ENCODE measurements at places on chromosomes 16 and 17.

DNA sequence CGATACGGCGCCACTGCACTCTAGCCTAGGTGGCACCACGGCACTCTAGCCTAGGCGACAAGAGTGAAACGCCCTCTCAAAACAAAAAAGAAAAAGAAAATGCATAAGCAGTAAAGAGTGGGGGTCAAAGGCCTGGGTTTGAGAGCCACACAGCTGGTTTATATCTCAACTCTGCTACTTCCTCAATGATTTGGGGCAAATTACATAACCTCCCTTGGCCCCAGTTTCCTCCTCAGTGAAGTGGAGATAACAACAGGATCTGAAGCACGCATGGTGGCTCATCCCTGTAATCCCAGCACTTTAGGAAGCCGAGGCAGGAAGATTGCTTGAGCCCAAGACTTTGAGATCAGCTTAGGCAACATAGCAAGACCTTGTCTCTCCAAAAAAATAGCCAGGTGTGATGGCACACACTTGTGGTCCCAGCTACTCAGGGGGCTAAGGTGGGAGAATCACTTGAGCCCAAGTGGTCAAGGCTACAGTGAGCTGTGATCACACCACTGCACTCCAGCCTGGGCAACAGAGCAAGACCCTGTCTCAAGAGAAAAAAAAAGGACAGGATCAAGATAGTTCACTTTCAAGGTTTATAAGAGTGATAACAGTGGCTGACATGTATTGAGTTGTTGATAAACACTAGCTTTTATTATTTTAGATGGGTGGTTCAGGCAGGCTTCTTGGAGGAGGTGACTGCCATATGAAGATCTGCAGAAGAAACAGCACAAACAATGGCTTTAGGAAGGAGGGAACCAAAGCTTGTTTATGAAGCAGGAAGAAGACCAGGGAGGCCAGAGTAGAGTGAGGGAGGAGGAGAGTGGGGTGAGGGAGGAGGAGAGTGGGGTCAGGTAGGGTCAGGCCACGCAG is 8.5 kb upstream of the COG1 start:
- no peak for DNase-seq

- DNase-seq, result no peak
These were observed 8.4 kb upstream of the NXN start for GRCh38 chr17:987931-988330.

- no peak for DNase-seq
These were observed 325.8 kb downstream of the CBLN1 start for GRCh38 chr16:48955837-48956236.

GRCh38 chr17:8442310-8442709 is 6.6 kb downstream of the NDEL1 start:
- no peak for DNase-seq

GRCh38 chr16:83898463-83899271 is at the start of gene MLYCD:
TSS of gene MLYCD (plus strand) at chr16:83899115. CDS start at chr16:83899145, 30 bp downstream.
- DNase-seq, result peak; percentile 4

- DNase-seq, result no peak
These were observed 2.7 kb upstream of the PRM1 start for GRCh38 chr16:11283820-11284248.

DNA sequence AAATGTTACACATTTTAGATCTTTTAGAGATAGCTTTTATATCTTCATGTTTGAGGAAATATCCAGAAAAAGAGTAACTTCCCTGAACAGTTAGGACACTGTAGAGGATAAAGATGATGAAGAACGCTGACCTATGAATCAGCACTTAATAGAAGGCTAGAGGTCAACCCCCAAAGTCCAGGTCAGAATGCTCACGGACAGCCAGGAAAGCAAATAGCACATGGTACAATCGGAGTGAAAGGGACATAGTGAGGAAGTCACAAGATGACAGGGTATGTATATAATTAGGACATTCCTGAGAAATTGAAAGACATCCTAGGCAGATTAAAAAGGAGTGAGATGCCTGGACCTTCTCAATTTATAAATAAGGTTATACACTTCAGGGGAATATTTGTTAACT is 55.1 kb upstream of the CNTNAP4 start:
- no peak for DNase-seq

GRCh38 chr16:2739625-2740430 is 12.6 kb upstream of the SRRM2 start:
- DNase-seq, result no peak

- no peak for DNase-seq
These were observed 1.7 kb downstream of the VWA3A start for GRCh38 chr16:22093996-22094395.

GRCh38 chr17:57488856-57489255 is 232.5 kb downstream of the MSI2 start:
- no peak for DNase-seq

GRCh38 chr16:5736209-5736930 is 638.8 kb upstream of the EEF2KMT start:
- DNase-seq, result no peak

DNA sequence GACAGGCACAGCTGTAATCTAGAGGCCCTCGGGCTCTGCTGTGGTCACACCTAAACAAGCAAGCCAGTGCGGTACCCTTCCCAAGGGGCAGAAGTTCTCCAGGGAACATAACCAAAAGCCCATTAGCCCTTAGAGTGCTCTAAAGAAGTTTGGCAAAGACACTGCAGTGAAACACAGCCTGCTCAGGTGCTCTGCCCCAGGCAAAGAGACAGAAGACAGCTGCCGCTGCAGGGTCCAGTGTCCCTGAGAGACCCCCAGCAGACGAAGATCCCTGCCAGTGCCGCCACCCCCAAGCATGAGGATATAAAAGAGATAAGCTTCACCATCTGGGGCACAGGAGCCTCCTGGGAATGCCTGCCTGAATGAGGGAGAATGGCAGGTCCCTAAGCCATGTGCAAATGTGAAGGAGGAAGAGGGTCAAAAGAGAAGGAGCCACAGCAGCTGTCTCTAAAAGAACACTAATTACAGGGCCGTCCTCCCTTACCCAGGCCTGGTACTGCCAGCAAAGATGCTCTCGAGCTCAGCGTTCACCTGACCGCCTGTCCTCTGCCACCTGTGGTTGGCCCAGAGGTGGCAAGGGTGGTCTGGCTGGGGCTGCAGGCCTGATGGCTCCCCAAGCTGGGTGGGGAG is 29.7 kb downstream of the CUEDC1 start:
- DNase-seq, result no peak

DNA sequence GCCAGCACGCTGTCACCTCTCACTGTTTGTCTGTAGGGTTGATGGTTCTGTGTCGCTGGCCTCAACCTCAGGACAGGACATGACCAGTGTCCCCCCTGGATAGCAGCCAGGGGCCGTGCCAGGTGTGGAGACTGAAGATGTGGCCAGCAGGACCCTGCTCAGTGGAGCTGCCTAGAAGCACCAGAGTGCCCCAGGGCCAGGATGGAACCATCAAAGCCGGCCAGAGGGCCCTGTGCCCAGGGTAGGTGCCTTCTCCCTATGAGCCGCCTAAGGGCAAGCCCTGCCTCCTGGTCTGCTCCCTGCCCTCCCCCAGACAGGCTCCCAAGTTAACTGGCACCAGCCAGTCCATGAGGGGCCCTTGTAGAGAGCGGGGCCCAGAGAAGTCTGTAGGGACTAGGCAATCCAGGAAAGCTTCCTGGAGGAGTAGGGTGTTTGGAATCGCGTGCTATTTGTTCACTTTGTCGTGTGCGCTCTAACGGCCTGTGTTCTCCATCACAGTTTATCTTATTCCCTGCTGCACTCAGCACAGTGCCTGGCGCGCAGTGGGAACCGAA is 546 bp upstream of the NDUFB10 start:
- no peak for DNase-seq

- DNase-seq, result peak; percentile 93
These were observed 151.1 kb downstream of the SDK2 start for GRCh38 chr17:73492821-73493814.

DNA sequence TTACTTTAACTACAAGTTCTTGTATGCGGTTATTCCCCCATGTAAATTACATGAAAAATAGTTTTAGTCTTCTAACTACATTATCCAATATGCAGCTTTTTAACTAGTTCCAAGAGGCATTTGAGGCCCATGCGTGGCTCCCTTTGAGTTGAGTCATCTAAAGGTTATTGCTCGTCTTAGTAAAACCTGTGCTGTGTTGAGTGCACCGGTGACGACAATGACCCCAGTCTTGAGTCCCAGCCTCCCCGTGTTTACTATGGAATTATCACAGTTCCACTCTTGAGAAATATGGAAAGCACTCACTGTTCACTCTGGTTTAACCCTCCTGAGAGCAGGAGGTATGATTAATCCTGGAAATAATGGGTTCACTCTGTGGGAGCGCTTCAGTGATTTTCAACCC is 119.2 kb downstream of the PITPNC1 start:
- DNase-seq, result no peak

DNA sequence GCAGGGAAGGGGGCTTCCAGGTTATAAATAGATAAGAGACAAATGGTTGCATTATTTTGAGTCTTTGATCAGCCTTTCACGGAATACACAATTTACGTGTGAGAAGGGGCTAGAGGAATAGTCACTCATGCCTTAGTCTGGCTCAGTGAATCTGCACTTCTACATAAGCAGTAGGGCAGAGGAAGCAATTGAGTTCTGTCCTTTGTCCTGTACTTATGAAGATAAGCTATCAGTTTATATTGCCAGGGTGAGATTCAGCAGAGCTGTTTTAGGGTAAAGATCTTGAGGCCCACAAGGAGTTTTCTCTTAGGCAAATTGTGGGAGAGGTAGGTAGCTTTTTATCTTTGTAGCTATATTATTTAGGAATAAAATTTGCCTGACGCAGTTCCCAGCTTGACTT is 33.3 kb downstream of the TOM1L1 start:
- DNase-seq, result no peak

GRCh38 chr16:70428178-70428998 is 10.5 kb downstream of the ST3GAL2 start:
- DNase-seq, result peak; percentile 20

DNA sequence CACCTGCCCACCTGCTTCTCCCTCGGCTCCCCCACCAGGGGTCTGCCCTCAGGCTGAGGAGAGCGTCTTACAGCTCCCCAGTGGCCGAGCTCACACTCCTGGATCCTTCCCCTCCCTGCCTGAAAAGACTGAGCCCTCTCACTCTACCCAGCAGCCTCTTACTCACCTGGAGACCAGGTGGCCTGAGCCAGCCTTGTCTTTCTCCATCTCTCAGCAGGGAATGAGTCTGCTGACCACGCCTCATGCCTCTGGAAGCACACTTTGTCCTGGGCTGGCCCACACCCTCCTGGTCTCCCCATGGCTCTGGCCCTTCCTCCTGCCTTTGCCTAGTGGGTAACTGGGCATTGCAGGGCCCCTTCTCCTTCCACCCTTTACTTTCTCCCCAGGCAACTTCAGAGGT is 177.2 kb downstream of the ENGASE start:
- DNase-seq, result no peak

DNA sequence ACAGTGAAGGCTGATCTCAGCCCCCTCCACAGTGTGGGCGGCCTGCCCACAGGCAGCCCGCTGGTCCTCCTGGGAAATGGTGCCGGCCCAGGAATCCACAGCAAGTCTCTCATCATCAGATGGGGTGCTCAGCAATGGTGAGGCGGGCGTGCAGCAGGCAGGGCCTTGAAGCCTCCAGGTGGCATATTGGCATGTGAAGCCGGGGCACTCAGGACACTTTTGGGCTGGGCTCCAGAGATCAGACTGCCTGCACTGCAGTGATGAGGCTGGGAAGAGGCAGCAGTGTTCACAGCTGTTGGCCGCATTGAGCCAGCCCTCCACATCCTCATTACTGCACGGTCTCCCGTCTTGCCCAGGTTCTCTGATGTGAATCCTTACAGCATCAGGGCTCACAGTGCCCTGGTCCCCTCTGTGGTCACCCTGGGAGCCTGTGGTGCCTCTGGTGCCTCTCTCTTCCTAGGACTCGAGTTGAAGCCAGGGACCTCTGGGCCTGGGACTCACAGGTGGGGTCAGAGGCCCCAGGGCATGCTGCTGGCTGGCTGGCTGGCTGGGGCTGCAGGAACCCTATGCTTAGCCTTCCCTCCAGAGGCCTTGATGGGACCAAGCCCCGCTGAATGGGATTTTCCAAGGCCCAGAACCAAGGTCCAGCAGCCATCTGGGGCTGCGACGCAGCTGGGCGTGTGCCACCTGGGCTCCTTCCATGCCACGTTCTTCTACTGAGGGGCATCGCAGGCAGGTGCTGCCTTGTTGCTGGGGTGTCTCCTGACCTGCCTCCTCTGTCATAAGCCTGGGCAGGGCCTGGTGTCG is 48.6 kb downstream of the TNFRSF13B start:
- no peak for DNase-seq

DNA sequence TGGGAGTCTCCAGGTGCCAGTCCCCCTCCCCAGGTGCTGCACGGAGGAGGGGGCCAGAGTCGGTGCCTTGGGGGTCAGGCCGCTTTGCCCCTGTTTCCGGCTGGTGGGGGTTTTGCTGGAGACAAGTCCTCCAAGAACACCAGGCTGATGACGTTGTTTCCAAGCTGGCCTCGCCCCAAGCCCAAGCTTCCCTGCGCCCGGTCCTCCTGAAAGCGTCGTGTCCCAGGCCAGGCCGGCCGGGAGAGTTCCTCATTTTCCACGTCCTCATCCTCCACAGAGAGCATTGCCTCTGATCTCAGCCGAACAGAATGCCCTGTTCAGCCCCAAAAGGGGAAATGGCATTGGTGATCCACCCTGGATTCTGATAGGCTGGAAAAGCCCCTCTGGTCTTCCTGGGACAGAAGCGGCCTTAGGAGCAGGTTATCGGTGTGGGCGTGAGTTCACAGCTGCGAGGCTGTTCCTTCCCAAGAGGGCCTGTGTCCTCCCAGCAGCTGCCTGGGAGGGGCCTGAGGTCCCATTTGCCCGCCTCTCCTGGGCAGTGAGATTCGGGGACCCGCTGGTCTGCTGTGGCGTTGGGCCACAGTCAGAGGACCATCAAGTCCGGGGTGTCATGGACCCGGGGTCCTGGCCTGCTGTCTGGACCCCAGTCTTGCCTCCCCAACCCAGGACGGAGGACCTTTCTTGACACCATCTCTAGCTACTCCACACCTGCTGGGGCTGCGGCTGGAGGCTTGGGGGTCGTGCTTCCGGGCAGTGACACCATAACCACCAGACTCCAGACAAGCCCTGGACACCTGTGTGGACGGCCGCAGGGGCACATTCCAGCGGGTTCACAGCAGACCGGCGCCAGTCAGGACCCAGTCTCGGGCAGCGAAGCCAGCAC is 7.1 kb downstream of the SOX8 start:
- no peak for DNase-seq

All from NCI-H526 (cell line).